ENCODE measurements at places on chromosomes 3 and 15.

DNA sequence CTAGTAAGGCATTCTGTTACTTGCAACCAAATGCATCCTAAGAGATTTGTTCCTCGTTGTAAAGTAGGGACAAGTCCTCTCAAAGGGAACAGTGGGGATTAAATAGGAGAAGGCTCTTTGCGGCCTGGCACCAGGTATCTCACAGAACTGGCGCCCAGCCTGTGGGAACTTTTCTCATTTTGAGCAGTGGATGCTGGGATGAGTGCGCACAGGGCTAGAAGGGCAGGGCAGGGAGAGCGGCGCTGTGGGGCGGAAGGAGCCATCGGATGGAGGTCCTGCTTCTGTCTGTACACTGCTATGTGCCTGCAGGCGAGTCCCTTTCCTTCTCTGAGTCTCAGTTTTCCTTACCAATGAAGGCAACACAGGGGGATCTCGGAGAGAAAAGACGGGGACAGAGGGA is 50.6 kb downstream of the WNT7A start:
- DNase-seq = no peak

DNA sequence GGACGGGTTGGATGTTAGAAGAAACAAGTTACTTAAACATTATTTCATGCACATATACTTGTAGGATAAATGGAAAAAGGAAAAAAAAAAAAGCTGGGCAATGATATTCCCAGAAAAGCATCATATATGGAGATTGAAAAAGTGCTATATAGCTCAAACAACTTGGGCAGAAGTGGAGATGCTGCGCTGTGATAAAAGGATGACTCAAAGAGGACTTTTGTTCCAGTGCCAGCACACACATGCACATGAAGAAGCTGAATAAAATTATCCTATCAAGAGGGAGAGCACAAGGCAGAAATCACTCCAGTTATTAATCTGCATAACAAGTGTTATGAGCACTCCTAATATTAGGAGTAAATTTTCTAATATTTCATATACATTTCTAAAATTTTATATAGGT is 30.9 kb downstream of the FRMD4B start:
- no peak for DNase-seq

GRCh38 chr3:121979734-121980449 is 42.2 kb downstream of the ILDR1 start:
- no peak for DNase-seq

DNA sequence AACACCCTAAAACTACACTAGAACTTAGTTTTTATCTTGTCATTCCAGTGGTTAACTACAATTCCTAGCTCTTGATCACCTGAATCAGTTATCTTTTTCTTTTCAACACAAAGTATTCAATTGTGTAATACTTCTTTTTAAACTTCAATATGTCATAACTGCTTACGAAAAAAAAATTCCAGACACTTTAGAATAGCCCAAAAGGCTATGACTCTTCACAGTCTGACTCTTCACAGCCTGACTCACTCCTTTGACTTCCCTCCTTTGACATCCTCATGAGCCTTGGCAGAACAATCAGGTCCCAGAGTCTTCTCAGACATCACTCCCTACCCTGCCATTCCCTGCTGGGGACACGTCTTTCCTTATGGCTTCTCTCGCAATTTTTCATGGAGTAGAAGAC is 727.1 kb downstream of the ROBO1 start:
- no peak for DNase-seq

DNA sequence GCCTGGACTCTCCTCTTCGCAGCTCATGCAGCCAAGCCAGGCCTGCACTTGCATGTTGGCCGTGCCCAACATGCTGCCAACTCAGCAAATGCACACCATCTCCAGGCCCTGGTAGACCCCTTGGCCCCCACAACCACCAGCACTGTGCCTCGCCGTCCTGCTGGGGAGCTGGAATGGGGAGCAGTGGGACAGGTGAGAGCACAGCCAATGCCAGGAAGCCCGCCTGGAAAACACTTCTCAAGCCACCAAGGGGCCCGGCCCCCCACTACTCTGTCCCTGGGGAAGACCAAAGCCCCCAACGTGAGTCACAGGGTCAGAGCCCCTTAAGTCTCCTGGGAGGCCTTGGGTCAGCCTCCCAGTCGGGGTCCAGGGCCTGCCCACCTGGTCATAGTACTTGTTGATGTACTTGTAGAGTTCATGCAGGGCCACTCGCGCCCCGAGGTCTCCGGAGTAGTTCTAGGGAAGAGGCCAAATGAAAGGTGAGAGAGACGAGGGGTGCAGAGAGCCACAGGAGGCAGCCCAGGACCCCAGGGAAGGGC is 24.5 kb downstream of the PLXNB1 start:
- no peak for DNase-seq

- no peak for DNase-seq
Observed at GRCh38 chr3:131821191-131821762, 213.5 kb downstream of the CPNE4 start.

Data from SHP77 treated with DMSO at 0.1 percent for 48 hours (cell line).